HAP-1 (cell line): ENCODE measurements at places on chromosomes 12 and 14.

GRCh38 chr14:64998455-64998931 lies 11.8 kb downstream of the FNTB start:
- DNase-seq = no peak

GRCh38 chr12:121992059-121992879 lies 29.4 kb upstream of the BCL7A start:
- DNase-seq = no peak

GRCh38 chr14:51539571-51540037 lies 112.1 kb upstream of the FRMD6 start:
- DNase-seq = no peak

DNA sequence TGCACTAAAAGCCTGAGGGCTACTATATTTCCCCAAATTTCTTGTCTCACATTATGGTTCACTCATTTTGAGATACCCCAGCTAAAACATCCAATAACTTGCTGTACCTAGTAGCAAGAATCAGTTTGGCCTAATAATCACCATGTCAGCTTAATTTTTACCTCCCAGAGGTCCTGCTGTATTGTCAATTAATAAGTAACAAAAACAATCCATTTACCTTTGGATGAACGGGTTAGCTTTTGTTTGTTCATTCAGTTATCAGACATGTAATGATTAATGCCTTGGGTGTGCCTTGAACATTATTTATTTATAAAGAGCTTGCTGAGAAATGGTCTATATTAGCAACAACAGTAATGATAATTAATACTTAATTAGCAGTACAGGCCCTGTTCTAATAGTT lies 57.0 kb downstream of the MON2 start:
- no peak for DNase-seq

GRCh38 chr12:129423041-129423580 lies 480.7 kb downstream of the TMEM132D start:
- DNase-seq = no peak

- DNase-seq = no peak
These were observed 175.5 kb downstream of the PTPRO start for GRCh38 chr12:15497671-15498292.

DNA sequence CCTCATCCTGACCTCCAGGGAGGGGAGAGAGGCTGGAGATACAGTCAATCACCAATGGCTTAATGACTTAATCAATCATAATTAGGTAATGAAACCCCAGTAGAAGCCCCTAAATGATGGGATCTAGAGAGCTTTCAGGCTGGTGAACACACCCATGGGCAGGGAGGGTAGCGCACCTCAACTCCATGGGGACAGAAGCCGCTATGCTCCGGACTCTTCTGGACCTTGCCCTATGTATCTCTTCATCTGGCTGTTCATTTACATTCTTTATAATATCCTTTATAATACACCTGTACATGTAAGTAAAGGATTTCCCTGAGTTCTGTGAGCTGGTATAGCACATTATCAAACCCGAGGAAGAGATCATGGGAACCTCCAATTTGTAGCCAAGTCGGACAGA lies 205.9 kb downstream of the STXBP6 start:
- DNase-seq = no peak

DNA sequence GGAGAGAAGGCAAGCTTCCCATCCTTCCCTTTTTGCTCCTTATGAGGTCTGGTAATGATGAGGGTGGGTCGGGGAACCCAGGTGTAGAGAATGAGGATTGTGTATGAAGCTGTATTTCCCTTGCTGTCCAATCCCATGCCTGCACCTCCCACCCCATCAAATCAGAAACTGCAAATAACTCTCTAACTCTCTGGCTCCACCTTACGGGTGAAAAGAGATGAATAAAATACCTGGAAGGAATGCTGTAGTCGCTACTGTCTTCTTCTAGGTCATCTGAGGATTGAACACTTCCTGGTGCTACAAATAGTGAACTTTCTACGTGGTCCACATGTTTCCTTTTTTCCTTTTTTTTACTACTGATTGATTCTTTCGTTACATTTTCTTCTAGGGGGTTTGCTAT lies 38.9 kb upstream of the DICER1 start:
- peak; percentile 34 for DNase-seq

GRCh38 chr14:102050625-102051024 lies 36.2 kb downstream of the HSP90AA1 start:
- DNase-seq = no peak

GRCh38 chr14:74637178-74637550 lies 25.1 kb upstream of the LTBP2 start:
- no peak for DNase-seq

DNA sequence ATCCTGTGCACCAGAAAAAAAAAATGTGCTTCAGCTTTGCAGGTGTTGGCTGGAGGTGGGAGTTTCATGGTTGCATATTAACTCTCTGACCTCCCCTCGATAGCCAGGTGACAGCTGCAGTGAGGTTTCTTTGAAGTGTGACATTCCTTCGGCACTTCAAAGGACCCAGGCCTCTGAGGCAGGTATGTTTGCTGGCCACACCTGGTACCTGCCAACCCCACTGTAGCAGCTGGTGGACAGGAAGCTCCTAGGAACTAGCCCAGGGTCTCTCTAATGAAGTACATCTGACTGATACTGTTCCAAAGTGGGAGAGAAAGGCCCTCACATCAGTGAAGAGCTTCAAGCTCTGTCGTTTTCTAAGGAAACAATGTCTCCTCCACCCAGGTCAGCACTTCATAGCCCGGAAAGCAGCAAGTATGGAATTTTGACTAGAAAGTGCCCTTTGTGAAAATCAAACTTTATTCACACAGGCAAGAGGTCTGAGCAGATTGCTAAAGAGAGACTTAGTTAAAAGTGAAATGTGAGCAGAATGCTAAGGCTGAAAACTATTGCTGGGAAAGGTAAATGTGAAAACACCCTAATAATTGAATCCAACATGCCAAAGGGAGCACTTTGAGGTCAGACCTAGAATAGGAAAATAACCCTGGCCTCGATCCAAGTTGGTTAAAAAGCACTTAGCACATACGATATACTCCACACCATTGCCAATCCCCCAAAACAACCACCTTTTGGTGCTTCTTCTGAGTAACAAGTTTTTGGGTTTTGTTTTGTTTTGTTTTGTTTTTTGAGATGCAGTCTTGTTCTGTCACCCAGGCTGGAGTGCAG lies 71.3 kb downstream of the PHLDA1 start:
- DNase-seq = no peak

- DNase-seq = no peak
These were observed 81.7 kb downstream of the CPNE8 start for GRCh38 chr12:38823738-38824137.
